Uterine smooth muscle cell (primary cell): ENCODE measurements at places on chromosomes 5 and 9. TPM values are rescaled to one million over a fixed set of nuclear protein-coding genes. Genes with fewer than 3 reads are reported as not detected.

MYMK gene
- not detected in 2 replicates for total RNA-seq

CSF1R gene
- under 0.01 and 0.25 TPM in 2 replicates for total RNA-seq

FPGS gene
- 62.2 and 69.2 TPM in 2 replicates for total RNA-seq

PCDHGA9 gene
- total RNA-seq: 4.0 and 4.2 TPM in 2 replicates

REEP2 gene
- total RNA-seq: 12.0 and 24.2 TPM in 2 replicates

TAF1L gene
- total RNA-seq: under 0.01 TPM in 2 replicates

SUSD3 gene
- total RNA-seq: 14.2 and 19.4 TPM in 2 replicates

DPYSL3 gene
- total RNA-seq: 120 and 138 TPM in 2 replicates

CATSPER3 gene
- total RNA-seq: 0.12 and 0.22 TPM in 2 replicates

DCP2 gene
- total RNA-seq: 26.6 and 30.7 TPM in 2 replicates

KCTD16 gene
- 0.33 and 1.00 TPM in 2 replicates for total RNA-seq

GADD45G gene
- 0.66 and 2.2 TPM in 2 replicates for total RNA-seq

GFPT2 gene
- 24.2 and 27.7 TPM in 2 replicates for total RNA-seq

ALDH1A1 gene
- total RNA-seq: 69.4 and 232 TPM in 2 replicates

LRRC19 gene
- total RNA-seq: not detected in 2 replicates

HEMGN gene
- not detected in 2 replicates for total RNA-seq

PPIC gene
- 20.9 and 66.4 TPM in 2 replicates for total RNA-seq

MYOT gene
- total RNA-seq: not detected in 2 replicates

GABRA6 gene
- not detected in 2 replicates for total RNA-seq

GAPT gene
- total RNA-seq: not detected in 2 replicates

FRMD3 gene
- total RNA-seq: 0.87 and 1.4 TPM in 2 replicates

DAB2IP gene
- total RNA-seq: 7.5 and 14.4 TPM in 2 replicates

CCDC187 gene
- under 0.01 TPM in 1 of 2 replicates, not detected in the other for total RNA-seq

NEUROG1 gene
- not detected in 2 replicates for total RNA-seq

OR13C5 gene
- not detected in 2 replicates for total RNA-seq

RANBP3L gene
- total RNA-seq: 0.11 and 0.12 TPM in 2 replicates

DIRAS2 gene
- total RNA-seq: 0.11 and 1.4 TPM in 2 replicates

MZB1 gene
- total RNA-seq: not detected in 2 replicates

CDX1 gene
- total RNA-seq: 0.12 TPM in 1 of 2 replicates, not detected in the other

SLC36A3 gene
- not detected in 2 replicates for total RNA-seq

ADGRD2 gene
- total RNA-seq: not detected in 2 replicates

ACOT12 gene
- total RNA-seq: 0.37 and 0.89 TPM in 2 replicates

RLN2 gene
- total RNA-seq: 0.25 and 0.33 TPM in 2 replicates

FAM221B gene
- total RNA-seq: not detected in 2 replicates

FCHO2 gene
- 9.5 and 13.9 TPM in 2 replicates for total RNA-seq

FBLL1 gene
- 0.33 and 0.75 TPM in 2 replicates for total RNA-seq

PCDHGB7 gene
- total RNA-seq: 6.0 and 7.4 TPM in 2 replicates
